Activated CD8-positive, alpha-beta memory T cell treated with anti-CD3 and anti-CD28 coated beads for 1 hour (primary cell): ENCODE measurements at places on chromosomes 13 and 19.
A peak's percentile ranks its signal among the peaks of the same experiment; 100 is the strongest.

DNA sequence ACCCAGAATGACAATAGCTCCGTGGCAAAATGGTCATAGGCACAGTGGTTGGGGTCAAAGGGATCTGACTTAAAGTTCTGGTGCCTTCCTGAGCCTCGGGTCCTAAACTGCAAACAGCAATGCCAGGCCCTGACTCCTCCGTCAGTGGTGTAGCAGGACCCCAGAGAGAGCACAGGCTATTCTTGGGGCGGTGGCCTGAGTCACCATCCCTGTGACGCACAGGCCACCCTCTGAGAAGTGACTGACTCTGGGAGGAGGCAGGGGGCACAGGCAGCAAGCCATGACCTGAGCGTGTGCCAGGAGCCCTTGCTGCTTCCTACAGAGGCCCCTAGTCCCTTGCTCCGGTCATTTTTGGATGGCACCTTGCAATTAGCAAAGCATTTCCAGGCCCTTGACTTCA, 18.7 kb downstream of the PLVAP start:
- no peak for DNase-seq

- DNase-seq, result no peak
These were observed 6.6 kb downstream of the EML2 start for GRCh38 chr19:45632468-45633196.

DNA sequence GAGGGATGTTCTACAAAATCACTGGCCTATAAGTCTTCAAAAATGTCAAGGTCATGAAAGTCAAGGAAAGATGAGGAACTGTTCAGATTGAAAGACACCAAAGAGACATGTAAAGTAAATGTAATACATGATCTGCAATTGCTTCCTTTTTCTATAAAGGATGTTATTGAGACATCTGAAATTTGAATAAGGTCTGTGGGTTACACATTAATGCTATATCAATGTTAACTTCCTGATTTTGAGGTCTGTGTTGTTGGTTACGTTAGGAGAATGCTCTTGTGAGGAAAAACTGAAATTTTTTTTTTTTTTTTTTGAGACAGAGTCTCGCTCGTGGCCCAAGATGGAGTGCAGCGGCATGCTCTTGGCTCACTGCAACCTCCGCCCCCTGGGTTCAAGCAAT, 197.4 kb downstream of the RGCC start:
- no peak for DNase-seq

- no peak for DNase-seq
These were observed 109.6 kb downstream of the TEX26 start for GRCh38 chr13:31042049-31042448.

- no peak for DNase-seq
These were observed 393.5 kb upstream of the GPC6 start for GRCh38 chr13:92833071-92833470.

DNA sequence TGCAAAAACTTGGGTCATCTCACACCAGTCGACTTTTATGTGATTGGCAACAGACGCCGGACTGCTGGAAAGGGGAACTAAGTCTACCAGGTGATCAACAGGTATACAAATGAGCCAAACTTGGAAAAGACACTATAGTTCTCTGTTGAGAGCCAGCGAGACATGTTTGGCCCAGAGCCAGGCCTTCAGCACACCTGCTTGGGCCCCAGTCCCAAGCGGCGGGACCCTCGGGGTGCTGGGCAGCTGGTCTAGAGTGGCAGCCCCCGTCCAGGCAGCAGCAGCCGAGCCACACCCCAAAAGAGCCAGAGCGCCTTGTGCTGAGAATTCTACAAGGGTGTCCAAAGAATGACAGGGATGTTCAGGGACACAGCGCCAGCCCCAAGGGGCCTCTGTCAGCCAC, 28.0 kb downstream of the NAXD start:
- DNase-seq, result no peak

DNA sequence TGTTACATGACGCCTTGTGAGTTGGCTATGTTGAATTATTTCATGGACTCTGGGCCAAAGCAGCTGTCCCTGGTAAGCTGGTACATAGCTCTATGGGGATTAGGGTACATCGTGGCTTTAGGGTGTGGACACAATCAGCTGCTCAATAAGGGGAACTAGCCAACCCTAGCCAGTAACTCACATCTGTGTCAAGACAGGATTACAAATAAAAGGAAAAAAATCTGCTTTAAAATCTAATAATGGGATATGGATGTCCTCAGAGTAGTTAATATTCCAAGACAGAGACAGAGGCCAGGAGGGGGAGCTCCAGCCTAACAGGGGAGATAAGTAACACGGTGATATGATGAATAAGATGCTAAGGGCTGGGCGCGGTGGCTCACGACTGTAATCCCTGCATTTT, 21.1 kb upstream of the ZNF766 start:
- DNase-seq, result peak; percentile 42

DNA sequence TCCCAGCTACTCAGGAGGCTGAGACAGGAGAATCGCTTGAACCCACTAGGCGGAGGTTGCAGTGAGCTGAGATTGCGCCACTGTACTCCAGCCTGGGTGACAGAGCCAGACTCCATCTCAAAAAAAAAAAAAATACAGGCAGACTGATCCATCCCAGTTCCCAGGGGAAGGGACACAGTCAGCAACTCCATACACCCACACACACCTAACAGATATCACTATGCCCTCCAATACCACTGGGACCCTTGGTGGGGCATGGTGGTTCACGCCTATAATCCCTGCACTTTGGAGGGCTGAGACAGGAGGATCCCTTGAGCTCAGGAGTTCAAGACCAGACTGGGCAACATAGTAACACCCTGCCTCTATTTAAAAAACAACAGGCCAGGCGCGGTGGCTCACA, 2.6 kb downstream of the DPF1 start:
- no peak for DNase-seq

DNA sequence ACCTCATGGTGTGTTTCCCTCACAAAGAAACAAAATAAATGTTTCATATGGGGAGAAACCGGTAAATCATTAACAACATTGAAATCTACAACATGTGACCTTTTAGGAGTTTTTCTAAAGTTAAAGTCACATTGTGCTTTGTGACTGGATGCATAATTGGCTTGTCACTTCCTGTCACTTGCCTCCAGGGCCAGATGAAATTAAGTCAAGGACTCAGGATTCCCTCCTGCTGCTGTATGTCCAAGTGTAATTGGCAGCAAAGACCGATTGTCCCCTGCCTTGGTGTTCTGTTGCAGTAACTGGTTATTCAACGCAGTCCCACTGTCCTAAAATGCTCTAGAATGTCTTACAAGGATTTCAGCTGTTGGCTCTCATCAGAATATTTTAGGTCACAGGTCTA, 448.2 kb downstream of the LIG4 start:
- no peak for DNase-seq

GRCh38 chr13:111792956-111793355, 274.0 kb upstream of the SOX1 start:
- no peak for DNase-seq

- DNase-seq, result no peak
These were observed 2.0 kb downstream of the PTBP1 start for GRCh38 chr19:799076-799881.
